Prostate gland (tissue), 2 donors: ENCODE measurements at places on chromosomes 1 and 21.

- H3K27ac ChIP-seq = no peak overlapping the region
- no peak overlapping the region for H3K4me3 ChIP-seq
- H3K36me3 ChIP-seq = no peaks in the 10 kb centered on the region
- no peaks in the 10 kb centered on the region for H3K4me1 ChIP-seq
- H3K27me3 ChIP-seq = no peaks in the 10 kb centered on the region
Measured at GRCh38 chr1:60101516-60101915, 27.9 kb upstream of the C1orf87 start.

DNA sequence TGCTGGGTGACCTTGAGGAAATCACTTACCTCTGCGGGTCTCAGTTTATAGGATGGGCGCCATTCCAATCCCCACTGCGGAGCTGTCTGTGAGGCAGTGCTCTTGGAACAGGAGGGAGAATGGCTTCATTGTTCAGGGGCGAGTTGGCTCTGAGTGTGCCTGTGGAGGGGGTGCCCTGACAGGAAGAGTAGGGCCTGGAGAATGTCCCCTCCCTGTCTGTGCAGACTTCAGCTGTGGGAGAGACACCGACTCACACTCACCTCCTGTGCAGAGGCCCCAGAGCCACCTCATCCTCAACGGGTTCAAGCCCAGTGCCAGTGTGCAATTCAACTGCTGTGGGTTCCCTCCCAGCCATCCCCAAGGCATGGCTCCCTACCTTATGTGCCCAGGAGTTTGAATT lies 17.1 kb downstream of the ADORA1 start:
- no peak overlapping the region for H3K4me3 ChIP-seq
- no peaks in the 10 kb centered on the region for H3K4me1 ChIP-seq
- H3K27me3 ChIP-seq = no peaks in the 10 kb centered on the region
- no peaks in the 10 kb centered on the region for H3K36me3 ChIP-seq
- no peak for DNase-seq

GRCh38 chr1:167893798-167894197 lies 20.1 kb downstream of the ADCY10 start:
- H3K27me3 ChIP-seq = no peaks in the 10 kb centered on the region
- DNase-seq = no peak
- H3K4me1 ChIP-seq = no peaks in the 10 kb centered on the region
- H3K4me3 ChIP-seq = no peak overlapping the region
- no peak overlapping the region for H3K27ac ChIP-seq
- no peaks in the 10 kb centered on the region for H3K36me3 ChIP-seq

DNA sequence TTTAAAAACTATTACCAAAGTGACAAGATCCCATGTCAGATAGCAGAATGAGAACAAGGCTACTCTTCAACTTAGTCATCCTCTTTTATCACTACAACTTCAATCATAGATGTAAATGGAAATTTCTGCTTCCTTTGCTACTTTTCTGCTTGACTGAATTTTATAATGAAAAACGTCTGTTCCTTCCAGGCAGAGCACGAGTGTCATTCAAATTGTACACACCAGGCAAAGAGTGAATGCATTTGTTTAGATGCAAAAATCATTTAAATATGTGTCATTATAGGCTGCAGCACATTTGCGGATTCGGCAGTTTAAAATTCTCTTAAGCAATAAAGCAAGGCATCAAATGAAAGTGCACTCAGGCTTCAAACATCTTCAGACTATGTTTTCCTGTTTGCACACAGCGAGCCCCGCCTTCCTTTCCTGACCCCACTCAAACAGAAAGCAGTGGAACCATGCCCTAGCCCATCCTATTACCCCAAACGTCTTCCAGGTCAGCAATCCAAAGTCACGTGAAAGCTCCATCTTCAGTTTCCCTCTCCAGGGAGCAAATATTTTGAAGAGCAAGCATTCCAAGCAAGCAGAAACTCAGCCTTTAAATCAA lies 99.6 kb downstream of the APP start:
- H3K36me3 ChIP-seq = no peaks in the 10 kb centered on the region
- H3K4me3 ChIP-seq = no peak overlapping the region
- DNase-seq = no peak
- H3K27me3 ChIP-seq = no peaks in the 10 kb centered on the region

- no peaks in the 10 kb centered on the region for H3K27me3 ChIP-seq
- DNase-seq = no peak
Measured at GRCh38 chr1:89996450-89997110, 1.7 kb downstream of the ZNF326 start.

GRCh38 chr1:7771823-7772299 lies 765 bp downstream of the VAMP3 start:
- peak overlapping the region; percentile 84 for H3K27ac ChIP-seq
- no peaks in the 10 kb centered on the region for H3K36me3 ChIP-seq
- H3K4me3 ChIP-seq = peak overlapping the region; percentile 92
- no peak for DNase-seq
- H3K4me1 ChIP-seq = peaks cover 5% of the 10 kb centered on the region

DNA sequence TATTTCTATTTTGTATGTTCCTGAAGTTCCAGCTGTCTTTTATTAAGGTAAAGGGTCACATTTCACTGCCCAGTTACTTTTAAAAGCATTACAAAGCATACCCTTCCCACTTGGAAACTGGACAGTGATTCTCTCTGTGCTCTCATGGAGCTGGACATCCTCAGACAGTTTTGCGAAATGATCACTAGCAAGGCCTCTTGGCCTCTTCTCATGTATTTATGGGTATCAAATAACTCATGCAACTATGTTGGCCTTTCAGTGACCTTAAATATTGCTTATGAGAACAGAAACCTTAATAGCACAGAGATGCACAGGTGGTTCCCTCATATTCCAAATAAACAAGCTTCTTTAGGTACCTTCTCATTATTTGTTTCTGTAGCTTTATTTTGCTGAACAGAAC lies 7.9 kb upstream of the AMPD1 start:
- DNase-seq = no peak
- H3K4me1 ChIP-seq = no peaks in the 10 kb centered on the region
- H3K27ac ChIP-seq = no peak overlapping the region
- no peaks in the 10 kb centered on the region for H3K27me3 ChIP-seq
- peaks cover 5% of the 10 kb centered on the region for H3K36me3 ChIP-seq
